Ascending aorta (tissue), 2 donors: ENCODE measurements at places on chromosomes 3 and 15.

DNA sequence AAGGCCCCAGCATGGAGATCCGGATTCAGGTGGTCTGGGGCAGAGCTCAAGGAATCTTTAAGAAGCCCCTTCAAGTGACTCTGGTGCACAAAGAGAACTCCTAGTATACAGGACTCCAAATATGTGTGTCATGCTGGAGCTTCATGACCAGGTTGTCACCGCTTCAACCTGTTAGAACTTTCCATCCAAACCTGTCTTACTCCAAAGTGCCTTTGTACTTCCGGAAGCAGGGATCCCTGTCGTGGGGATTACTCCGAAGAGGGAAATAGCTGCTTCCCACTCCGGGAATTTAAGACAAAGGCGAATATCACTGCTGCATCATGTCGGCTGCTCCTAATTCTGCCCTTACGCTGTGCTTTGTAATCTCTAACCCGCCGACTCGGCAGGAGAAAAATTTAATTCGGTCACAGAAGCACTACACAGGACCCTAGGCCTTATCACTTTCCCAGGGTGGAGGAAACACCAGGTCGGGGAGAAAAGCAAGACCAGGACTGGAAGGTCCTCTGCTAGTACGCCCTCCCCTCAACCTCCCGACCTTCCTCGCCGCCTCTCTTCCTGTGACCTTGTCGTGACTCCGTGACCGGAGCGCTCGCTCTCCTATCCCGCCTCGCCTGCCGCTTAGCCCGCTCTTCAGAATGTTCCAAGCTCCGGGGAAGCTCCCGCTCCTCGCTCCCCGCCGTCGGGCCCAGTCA lies 730 bp downstream of the HIGD1A start:
- DNase-seq, result no peak

- DNase-seq, result no peak
These were observed 42.7 kb downstream of the HDGFL3 start for GRCh38 chr15:83164771-83165404.

GRCh38 chr3:57696801-57697321 lies 4.0 kb upstream of the DENND6A start:
- DNase-seq, result no peak

DNA sequence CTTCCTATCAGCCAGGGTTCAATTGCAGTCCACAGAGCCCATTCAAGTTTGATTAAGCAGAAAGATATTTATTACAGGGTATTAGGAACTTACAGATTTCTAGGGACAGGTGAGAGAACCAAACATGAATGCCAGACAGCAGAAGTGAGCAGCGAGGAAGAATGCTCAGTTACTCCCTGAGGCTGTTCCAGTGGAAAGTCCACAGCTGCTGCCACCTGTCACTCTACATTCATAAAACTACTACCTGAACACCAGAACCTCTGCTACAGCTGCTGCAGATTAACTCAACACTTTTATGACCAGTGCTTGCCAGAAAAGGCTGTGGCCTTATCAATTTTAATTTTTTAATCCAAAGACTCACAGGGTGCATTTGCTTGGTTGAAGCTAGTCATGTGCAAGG lies 325.4 kb upstream of the ONECUT1 start:
- DNase-seq, result no peak

- DNase-seq, result no peak
These were observed 13.4 kb upstream of the SATB1 start for GRCh38 chr3:18438586-18438985.

GRCh38 chr15:26889298-26889898 lies 22.5 kb downstream of the GABRA5 start:
- no peak for DNase-seq

GRCh38 chr3:146195605-146196004 lies 34.6 kb upstream of the PLOD2 start:
- no peak for DNase-seq

DNA sequence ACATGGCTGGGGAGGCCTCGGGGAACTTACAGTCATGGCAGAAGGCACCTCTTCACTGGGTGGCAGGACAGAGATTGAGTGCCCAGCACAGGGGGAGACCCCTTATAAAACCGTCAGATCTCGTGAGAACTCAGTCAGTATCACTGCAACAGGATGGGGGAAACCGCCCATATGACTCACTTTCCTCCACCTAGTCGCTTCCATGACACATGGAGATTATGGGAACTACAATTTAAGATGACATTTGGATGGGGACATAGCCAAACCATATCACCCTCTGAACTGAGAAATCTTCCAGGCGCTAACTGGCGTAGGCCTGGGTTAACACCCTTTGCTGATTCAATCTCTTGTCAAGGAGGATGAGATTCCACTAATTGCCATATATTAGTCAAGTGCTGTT lies 392.3 kb downstream of the FEZF2 start:
- no peak for DNase-seq

DNA sequence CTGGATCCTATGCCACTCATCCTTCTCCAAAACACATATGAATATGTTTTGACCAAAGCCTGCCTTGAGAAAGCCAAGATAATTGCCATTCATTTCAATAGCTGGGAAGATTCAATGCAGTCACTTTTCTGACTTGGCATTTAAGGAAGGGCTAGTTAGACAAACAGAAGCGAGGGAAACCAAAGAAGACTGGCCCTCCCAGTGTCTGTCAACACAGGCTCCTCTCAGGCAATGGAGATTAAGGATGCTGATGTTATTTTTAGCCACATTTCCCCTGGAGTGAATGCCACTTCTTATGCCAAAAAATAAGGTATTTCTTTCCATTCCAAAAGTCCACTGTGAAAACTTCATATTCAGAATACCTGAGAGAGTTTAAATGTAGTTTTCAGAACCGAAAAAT lies 101.7 kb downstream of the P3H2 start:
- no peak for DNase-seq

DNA sequence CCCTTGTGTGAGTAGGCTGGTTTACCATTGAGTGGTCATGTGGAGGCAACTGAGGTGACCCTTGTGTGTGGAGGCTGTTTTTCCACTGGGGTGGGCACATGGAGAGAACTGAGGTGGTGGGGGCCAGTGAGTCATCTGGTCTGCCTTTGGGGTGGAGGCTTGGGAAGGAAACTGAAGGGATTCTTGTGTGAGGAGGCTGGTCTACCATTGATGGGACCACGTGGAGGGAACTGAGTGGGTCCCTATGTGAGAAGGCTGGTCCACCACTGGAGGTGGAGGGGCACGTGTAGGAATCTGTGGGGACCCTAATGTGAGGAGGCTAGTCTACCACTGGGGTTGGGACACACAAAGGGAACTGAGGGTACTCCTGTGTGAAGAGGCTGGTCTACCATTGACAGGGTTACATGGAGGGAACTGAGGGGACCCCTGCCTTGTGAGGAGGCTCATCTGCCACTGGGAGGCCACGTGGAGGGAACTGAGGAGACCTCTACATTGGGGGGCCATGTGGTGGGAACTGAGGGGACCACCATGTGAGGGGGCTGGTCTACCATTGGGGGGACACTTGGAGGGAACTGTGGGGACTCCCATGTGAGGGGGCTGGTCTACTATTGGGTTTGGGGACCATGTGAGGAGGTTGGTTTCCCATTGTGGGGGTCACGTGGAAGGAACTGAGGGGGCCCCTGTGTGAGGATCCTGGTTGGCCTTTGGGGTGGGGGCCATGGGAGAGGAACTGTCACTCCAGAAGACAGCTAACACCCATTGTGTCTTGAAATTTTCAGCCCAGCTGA lies 164.5 kb downstream of the WNT7A start:
- no peak for DNase-seq

DNA sequence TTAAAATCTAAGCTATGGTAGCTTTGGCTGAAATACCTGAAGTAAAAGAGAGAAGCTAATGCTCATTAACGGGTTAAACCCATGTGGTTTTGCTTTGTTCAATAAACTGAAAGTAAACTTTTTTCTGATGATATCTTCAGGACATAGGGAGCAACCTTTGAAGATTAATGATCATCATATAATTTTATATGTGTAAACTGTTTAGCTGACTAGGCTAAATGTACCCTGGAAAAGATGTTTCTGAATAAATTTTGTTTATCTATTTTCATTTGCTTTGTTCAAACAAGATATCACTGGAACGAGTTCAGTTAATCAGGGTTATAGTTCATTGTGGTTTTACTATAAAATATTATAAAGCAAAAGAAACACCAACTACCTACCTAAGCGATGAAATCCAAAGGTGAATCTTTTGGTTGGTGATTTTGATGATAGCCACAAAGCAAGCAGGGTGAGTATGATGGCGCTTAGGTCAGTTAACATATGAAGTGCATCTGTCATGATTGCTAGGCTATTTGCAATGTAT lies 11.7 kb downstream of the SLC30A4 start:
- no peak for DNase-seq

DNA sequence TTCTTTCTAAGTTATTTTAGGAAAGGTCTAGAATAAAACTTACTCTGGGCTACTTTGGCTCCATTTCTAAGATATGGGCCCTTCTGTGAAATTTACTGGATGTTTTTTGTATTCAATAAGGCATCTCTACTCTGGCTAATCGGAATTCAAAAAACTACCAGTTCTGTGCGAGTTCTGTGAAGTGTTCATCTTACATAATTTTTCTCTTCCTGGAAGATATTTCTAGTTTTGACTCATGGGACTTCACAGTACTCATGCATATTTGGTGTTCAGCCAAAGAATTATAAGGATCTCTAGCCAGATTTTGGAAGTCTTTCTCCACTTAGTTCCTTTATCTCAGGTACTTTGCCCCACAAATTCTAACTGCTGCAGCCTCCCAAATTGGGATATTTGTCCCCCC lies 46.4 kb upstream of the MBNL1 start:
- no peak for DNase-seq

GRCh38 chr3:43094381-43094780 lies 11.5 kb downstream of the POMGNT2 start:
- DNase-seq, result peak; percentile 1

DNA sequence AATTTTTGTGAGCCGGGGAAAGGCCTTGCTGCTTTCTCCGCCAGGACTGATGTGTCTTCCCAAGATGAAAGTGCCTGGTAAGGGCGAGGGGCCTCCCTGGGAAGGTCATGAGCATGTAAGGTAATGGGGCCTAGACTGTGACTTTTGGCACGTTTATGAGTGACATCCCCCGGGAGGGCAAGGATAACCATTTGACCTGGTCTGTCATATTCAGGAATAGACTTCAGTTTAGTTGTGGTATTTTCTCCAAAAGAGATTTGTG lies 631 bp upstream of the CNBP start:
- DNase-seq, result no peak

- DNase-seq, result peak; percentile 67
These were observed at the start of gene GAP43 for GRCh38 chr3:115623044-115623868. Gene GAP43, plus strand, starts transcription at chr3:115623510. Its CDS starts 180 bp downstream, at chr3:115623690.

- no peak for DNase-seq
These were observed 44.7 kb upstream of the C2CD4B start for GRCh38 chr15:62209821-62210220.
